GM12891 (cell line): ENCODE measurements at places on chromosomes 16 and 17.
A peak's percentile ranks its signal among the peaks of the same experiment; 100 is the strongest.

GRCh38 chr16:57358086-57358420, 530 bp upstream of the CCL22 start:
- DNase-seq: no peak

DNA sequence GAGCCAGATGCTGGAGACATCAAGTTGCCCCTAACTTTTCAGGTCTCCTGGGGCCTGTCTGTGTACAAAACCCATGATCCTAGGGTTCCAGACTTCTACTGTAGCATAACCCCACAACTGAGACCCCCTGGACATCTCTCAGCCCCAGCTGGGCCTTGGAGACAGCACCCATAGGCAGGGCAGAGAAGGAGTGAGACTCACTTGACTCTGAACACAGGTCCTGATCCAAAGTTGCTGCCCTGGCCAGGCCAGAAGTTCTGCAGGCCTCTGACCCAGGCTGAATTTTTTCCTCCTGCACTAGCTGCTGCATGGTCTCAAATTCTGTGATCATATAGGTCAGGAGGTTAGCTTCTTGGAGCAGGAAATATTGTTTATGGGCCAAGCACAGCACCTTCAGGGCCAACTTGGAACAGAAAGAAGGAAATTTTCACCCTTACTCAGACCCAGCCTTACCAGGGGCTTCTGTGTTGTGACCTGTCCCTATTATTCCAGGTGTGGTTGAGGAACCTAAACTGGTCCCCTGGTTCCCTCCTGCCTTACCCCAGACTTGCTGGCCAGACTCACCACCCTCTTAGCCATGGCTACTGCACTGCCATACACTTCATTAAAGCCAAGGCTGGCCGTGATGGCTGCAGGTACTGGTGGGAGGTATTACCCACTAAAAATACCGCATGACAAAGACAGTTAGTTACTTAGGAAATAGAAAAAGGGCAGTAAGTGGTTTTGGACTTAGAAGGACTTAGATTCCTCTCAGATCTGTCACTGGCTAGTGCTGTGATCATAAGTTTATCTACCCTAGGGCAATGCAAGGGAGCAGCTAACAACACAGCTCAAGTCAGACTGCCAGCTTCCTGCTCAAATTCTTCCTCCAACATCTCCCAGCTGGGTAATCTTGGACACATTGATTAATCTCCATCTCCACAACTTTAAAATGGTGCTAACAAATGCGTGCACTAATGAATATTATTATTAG, 2180.1 kb downstream of the TP53TG3F start:
- no peak for DNase-seq

- no peak for DNase-seq
Observed at GRCh38 chr17:10036511-10037061, 131.5 kb upstream of the RCVRN start.

DNA sequence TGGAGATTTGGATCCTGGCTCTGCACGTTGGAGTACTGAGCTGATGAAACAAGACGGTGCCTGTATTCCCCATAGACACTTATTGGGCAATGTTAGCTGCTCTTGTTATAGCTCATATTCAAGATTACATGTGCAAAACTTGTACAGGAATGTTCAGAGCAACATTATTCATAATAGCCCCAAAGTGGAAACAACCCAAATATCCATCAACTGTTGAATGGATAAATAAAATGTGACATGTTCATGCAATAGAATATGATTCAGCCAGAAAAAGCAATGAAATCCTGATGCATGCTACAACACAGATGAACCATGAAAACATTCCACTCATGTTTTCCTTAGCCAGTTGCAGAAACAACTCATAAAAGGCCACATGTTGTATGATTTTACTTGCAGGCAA, 5.7 kb upstream of the SDR42E1 start:
- no peak for DNase-seq

GRCh38 chr16:86059253-86060171, 160.6 kb downstream of the IRF8 start:
- DNase-seq: no peak

DNA sequence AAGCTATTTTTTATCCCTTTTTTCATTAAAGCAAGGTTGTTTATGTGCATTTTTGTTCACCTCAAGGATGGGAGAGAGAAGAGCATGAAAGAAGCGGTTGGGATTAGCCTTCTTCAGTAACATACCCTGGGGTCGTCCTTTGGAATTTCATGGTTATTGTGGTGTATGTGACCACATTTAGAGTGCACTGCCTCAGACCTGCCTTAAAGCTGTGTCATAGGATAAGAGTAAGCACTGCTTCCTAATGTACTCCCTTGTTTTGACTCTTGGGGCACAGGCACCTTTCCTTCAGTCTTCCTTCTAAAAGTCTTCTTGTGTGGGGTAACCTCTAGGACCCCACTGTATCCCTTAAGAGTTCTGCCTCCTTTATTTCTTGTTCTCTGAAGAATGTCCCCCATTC, 28.9 kb downstream of the TNRC6A start:
- no peak for DNase-seq

- DNase-seq: peak; percentile 88
Observed at GRCh38 chr17:40218740-40219593, at the start of gene WIPF2. Gene WIPF2, plus strand, starts transcription at chr17:40219304. Its CDS starts 37,156 bp downstream, at chr17:40256460.

- peak; percentile 54 for DNase-seq
Observed at GRCh38 chr17:82963104-82963950, 116.1 kb upstream of the METRNL start.

GRCh38 chr16:1293921-1294656, 15.3 kb upstream of the UBE2I start:
- DNase-seq: no peak

DNA sequence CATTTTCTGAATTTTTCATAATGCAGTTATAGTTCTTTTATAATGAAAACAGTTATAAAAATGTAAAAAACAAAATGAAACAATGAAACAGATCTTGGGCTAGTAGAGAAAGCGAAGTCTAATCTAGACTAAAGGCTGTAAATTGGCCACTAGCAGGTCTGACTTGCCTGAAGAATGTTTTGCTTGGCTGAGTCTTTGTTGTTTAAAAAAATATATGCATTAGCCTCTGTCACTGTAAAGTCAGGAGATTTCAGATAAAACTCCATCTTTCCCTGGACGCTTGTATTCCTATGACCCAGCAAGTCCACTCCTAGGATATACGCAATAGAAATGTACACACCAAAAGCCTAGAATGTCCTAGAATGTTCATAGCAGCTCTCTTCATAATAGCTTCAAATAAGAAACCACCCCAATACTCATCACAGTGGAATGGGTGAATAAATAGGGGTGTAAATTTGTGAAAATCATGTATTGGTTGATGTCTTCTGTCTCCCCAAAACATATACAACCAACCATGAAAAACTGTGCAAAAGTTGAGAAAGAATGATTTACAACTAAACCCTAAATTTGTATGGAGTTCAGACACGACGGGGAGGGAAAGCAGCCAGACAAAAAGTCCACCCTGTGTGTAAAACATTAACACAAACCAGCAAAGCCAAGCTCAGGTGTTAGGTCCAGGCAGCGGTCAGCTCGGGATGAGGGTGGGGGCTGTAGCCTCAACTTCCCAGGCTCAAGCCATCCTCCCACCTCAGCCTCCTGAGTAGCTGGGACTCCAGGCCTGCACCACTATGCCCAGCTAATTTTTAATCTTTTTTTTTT, 37.7 kb upstream of the MEAK7 start:
- no peak for DNase-seq

GRCh38 chr17:50977487-50978159, 111.5 kb upstream of the TOB1 start:
- no peak for DNase-seq

DNA sequence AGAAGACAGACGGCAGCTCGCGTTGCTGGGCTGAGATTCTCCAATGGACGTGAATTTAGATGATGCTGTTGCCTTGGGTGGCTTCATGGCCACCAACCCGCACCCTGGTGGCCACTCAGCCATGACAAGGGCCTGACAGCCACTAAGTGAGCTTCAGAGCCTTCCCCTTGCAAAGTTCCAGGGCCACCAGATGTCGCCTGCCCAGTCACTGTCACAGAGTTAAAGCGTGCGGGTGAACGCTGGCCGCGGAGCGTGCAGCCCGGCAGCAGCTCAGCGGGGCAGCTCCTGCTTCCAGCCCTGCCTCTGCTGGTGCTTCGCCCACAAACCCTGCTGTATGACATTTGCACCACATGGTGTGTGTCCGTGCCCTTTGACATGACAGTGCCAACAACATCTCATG, 13.3 kb upstream of the KREMEN2 start:
- DNase-seq: no peak

DNA sequence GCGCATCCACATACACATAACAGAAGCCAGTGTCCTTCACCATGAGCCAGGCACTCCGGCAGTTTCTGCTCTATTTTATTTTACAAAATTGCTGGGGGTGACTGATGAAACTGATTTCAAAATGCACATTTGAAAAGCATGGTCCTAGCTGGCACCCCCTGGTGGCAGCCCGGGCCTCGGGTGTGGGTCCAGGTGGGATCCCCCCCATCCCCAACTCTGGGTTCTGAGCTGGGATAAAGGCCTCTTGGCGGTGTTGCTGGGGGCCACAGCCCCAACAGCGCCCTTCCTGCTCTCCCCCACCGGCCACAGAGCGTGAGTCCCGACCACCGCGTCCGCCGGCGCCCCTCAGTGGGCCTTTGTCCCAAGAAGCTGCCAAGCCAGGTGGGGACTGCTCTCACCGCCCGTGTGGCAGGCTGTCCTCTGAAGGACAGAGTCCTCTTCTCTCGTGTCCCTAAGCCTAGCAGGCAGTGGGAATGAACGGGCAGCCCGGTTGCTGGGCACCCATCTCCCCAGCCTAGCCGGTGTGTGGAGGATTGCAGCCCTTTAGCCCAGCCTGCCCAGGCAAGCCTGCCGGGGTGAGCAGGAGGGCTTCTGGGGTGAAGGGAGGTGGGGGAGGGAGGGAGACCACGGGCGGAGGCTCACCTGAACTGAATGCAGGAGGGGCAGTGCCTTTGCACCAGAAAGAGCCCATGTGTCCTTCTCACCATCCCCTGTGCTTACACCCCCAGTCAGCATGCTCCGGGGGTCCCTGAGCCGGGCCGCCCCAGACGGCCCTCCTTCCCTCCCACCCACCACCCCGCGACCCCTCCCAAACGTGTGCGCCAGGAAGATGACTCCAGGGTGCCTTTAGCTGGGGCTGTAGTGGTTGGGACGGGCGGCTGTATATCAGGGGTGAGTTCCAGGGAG, 898 bp downstream of the SNAI3 start:
- DNase-seq: no peak

DNA sequence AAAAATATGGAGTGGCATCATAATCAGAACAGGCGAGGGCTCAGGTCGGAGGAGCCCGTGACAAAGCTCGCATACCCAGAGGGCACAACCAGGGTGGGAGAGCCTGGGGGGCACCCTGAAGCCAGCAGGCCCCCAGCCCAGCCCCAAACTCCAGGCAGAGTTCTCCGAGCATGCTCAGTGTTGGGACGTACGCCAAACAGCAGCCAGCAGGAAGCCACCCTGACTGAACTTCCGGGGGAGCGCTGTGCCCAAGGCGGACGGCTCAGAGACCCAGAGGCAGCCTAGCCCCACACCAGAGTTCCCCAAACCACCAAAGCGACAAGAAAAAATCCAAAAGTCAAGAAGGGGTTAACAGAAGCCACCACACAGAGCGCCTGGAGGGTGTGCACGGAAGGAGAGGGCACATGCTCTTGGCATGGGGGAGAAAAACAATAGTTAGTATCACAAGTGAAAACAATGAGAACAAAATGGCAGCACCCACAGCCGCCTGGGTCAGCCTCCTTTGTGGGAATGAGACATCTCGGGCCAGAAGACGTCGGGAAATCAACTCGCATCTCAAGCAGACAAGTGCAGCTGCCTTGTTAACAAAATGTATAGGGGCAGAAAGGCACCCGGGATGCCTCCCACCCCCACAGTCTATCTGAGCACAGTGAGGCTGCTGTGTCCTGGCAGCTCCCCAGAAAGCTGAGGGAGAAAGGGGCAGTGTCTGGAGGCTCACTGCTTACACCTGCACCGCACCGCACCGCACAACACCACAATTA, 11.9 kb downstream of the EXOC7 start:
- DNase-seq: no peak

GRCh38 chr16:82509691-82510430, 116.9 kb upstream of the CDH13 start:
- DNase-seq: no peak
